Stimulated activated CD4-positive, alpha-beta T cell treated with anti-CD3 and anti-CD28 coated beads, Interleukin-2, amount 100 ng/mL, for 24 hours (primary cell): ENCODE measurements at places on chromosomes 11 and 22.
A peak's percentile ranks its signal among the peaks of the same experiment; 100 is the strongest.

DNA sequence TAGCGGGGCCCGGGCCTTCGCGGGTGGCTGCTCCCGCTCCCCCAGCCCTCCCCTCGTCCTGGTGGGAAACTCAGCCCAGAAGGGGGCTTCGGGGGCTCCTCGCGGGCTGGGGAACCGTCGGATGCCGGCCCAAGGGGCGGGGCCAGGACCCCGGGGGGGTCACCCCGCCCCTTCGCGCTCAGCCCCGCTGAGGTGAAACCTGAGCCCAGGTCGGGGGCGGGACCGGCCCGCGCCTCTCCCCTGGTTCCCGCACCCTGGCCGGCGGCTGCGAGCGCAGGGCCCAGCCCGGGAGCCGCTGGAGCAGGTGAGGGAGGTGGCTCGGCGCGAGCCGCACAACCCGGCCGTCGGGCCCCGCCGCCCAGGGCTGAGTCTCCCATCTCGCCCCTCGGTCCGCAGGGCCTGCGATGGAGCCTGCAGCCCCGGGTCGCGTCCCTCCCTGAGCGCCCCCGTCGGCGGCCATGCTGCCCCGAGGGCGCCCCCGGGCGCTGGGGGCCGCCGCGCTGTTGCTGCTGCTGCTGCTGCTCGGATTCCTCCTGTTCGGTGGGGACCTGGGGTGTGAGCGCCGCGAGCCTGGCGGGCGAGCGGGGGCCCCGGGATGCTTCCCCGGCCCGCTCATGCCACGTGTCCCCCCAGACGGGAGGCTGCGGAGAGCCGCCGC, at the start of gene LARGE2:
Gene LARGE2, plus strand, starts transcription at position 232 of the 658 bp plus-strand sequence. Its CDS starts 227 bp downstream, at position 459.
- no peak for DNase-seq

DNA sequence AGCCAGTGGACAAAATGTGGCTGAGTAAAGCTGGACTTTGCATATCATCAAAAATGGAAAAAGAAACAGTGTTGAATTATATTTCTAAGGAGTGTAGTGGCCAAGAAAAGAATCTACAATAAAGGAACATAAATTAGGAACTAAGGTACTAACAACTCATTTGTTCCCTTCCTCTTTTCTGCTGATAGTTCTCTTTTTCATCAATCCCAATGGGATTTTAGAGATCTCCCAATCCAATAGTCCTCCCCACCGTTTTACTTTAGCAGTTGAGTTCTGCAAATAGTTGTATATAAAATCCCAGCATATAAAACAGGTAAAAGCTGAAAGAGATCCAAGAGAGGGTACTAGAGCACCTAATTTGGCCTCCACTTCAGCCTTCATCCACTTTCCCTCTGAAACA, 2.0 kb downstream of the PRCP start:
- DNase-seq, result no peak

DNA sequence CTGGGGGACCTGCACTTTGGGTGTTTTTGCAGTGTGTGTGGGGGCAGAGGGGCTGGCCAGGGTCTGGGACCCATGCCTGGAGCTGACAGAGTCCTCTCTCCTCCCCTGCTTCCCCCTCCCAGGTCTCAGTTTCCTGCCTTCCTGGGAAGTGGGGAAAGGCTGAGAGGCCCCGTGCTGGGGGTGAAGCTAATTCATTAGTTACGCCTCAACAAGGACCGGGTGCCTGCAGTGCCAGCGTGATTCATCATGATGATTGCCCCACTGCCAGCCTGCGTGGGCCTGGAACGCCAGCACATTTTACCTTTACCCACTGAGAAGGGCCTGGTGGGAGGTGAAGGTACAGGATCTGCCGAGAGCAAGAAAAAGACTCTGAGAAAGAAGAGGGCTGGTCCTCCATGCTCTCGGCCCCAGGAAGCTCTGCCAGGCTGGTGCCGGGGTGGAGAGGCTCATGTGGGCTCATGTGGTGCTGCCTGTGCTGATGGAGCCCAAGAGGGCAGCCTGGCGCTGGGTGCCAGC, 2.9 kb upstream of the LRRC10B start:
- no peak for DNase-seq

DNA sequence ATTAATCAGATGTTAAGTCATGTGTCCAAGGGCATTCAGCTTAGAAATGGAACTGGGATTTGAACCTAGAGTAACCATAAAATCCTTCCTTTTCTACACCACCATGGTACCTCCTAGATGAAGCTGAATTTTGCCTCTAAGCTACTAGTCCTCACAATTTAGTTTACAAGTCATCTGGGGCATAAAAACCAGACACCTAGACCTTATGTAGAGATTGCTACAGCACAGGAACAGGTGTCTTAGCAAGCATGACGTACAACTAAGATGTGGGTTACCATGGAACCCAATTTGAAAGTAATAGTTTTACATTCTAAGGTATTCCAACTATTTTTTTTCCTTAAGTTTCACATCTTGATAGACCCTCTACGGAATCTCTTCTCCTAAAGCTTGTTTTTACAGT, 9.2 kb downstream of the TMEM216 start:
- no peak for DNase-seq

GRCh38 chr11:75191330-75191717, 40.4 kb downstream of the SLCO2B1 start:
- no peak for DNase-seq

GRCh38 chr22:49753276-49753890, 74.3 kb downstream of the BRD1 start:
- DNase-seq, result no peak

- DNase-seq, result no peak
Measured at GRCh38 chr11:77191429-77191822, 63.4 kb downstream of the MYO7A start.

- no peak for DNase-seq
Measured at GRCh38 chr11:134170919-134171281, 52.9 kb downstream of the NCAPD3 start.

GRCh38 chr11:241634-242033, 4.9 kb downstream of the PSMD13 start:
- no peak for DNase-seq

DNA sequence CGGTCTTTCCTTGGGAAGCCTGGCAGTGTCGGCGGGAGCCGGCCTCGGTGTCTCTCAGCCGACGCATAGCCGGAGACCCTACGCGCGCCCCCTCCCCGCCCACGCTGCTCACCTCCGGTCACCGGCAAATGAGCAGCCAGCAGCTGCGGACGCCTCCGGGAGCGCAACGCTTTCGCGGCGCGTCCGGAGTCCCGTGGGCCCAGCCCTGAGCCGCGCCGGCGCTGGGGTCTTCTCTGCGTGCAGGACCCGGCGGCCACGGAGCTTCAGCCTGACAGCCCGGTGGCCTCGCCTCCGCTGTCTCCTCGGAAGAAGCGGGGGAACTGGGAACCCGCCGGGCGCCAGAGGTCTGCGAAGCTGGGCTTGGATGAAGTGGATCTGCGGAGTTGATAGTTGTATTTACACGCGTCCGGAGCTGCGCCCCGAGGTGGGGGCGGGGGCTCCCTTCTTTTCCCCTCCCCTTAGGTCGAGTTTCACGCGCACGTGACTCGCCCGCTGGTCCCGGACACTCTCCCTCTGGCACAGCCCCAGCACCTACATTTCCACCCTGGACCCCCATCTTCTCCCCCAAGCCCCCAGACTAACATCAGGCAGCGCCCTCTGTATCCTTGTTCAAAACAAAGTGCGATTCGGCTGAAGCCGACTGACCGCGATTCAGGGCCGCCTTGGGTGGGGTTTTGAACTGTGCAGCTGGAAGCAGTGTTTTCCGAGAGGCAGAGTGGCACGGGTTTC, at the start of gene SLC43A1:
Gene SLC43A1, minus strand, starts transcription at position 371 of the 729 bp plus-strand sequence. CDS start 1,591 bp downstream, outside the sequence.
- DNase-seq, result peak; percentile 66

DNA sequence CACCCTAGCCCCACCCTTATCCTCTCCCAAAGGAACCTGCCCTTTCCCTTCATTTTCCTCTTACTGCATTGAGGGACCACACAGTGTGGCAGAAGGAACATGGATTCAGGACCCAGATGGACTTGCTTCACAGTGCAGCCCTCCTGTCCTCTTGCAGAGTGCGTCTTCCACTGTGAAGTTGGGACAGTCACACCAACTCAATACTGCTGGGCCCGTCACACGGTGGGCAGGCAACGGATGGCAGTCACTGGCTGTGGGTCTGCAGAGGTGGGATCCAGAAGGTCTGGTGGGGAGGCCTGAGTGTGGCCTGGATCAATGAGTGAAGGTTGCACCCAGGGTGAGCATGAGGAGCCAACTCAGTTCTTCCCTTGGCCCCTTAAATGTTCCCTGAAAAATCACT, 129.9 kb upstream of the B3GAT1 start:
- peak; percentile 12 for DNase-seq

GRCh38 chr11:8080069-8080670, 841 bp upstream of the TUB start:
- no peak for DNase-seq

GRCh38 chr11:115362997-115363396, 141.2 kb downstream of the CADM1 start:
- DNase-seq, result no peak

DNA sequence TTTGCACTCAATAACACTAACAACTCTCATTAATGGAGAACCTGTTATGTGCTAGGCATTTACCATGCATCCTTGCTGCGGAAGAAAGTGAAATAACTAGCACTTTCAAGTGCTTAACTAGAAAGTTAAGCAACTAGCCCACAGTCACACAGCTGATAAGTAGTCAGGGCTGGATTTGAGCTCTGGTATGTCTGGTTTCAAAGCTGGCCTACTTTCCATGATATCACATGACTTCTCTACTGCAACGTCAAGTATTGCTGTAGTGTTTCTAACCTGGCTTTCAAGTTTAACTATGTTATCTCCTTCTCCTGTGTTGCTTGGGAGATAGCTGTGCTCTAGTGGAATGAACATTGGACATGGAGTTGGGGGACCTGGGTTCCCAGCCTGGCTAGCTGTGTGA, 12.1 kb downstream of the SLC15A3 start:
- DNase-seq, result no peak

DNA sequence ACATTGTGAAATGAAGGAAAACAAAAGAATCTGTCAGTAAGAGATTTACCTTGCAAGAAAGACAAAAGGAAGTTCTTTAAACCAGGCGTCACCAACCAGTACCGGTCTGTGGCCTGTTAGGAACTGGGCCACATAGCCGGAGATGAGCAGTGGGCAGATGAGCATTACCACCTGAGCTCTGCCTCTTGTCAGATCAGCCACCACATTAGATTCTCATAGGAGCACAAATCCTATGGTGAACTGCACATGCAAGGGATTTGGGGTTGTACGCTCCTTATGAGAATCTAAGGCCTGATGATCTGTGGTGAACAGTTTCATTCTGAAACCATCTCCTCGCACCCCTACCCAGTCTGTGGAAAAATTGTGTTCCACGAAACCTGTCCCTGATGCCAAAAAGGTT, 108.2 kb downstream of the CYP2R1 start:
- DNase-seq, result no peak

DNA sequence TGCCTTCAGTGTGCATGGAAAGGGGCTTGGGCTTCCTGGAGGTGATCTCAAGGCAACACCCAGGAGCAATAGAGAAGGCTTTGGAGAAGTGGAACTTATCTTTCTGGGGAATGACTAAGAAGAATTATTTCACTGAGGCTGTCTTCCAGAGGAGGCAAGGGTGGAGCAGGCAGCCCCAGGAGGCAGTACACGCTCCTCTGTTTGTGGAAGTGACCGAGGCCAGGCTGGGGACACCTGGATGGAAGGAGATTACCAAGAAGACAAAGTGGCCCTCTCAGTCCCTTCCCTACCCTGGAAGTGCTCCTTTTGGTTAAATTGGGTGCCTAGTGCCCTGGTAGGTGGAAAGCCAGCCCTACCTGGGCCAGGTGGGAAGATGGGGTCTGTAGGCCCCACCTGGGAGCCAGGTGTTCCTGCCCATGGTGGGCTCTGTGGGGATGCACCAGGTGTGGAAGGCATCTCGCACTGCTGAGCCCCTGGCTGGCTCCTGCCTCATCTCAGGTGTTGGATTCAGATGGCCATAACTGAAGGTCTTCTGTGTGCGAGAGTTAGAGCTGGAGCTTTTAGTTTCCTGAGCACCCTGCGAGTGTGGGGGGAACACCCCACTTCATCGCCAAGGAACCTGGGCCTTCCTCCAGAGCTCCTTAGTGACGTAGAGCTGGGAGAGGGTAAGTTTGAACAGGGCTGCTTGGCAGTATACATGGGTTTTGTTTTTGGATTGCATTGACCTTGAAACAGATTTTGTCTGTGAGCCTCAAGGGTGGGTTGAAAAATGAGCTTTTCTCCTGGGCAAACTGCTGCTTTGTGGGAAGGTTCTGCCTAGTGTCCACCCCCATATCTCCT, 46.1 kb downstream of the MICAL2 start:
- no peak for DNase-seq
